ENCODE measurements at places on chromosomes 13 and 19. TPM values are rescaled to one million over a fixed set of nuclear protein-coding genes. Genes with fewer than 3 reads are reported as not detected.

The KANK3 gene
- total RNA-seq: 5.3 TPM

The IGFL3 gene
- not detected for total RNA-seq

The TYROBP gene
- not detected for total RNA-seq

The SLC25A42 gene
- 3.6 TPM for total RNA-seq

The IGLON5 gene
- total RNA-seq: 42.3 TPM

The APOC1 gene
- total RNA-seq: 78.1 TPM

The SEMA6B gene
- 38.7 TPM for total RNA-seq

The ZNF20 gene
- 5.7 TPM for total RNA-seq

The NFIC gene
- total RNA-seq: 5.6 TPM

The ZNF554 gene
- 5.9 TPM for total RNA-seq

The C5AR1 gene
- total RNA-seq: 1.8 TPM

The NFKBIB gene
- 33.8 TPM for total RNA-seq

The DCLK1 gene
- total RNA-seq: 36.2 TPM

GRCh38 chr13:104683789-104684188 is 1617.6 kb upstream of the SLC10A2 start:
- no peak for DNase-seq

DNA sequence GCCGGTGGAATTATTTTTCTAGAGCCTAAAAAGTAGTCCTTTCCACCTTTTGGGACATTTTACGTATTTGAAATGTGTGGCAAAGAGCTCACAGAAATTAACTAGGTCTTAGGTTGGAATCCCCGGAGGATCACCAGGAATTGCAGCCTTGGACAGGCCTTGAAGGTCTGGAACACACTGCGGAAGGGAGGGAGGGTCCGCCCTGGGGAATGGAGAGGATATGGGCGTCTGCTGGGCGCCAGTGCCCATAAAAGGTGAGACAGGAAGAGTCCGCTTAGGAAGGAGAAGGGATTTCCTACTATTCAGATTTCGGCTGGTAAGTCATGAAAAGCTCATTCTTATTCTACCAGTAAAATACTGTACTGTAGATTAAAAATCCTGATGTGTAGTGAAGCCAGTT is 111.9 kb downstream of the COL4A2 start:
- no peak for DNase-seq

GRCh38 chr13:73873940-73874830 is 260.0 kb downstream of the KLF12 start:
- no peak for DNase-seq

GRCh38 chr13:49356223-49356622 is 87.6 kb downstream of the CAB39L start:
- DNase-seq: no peak

DNA sequence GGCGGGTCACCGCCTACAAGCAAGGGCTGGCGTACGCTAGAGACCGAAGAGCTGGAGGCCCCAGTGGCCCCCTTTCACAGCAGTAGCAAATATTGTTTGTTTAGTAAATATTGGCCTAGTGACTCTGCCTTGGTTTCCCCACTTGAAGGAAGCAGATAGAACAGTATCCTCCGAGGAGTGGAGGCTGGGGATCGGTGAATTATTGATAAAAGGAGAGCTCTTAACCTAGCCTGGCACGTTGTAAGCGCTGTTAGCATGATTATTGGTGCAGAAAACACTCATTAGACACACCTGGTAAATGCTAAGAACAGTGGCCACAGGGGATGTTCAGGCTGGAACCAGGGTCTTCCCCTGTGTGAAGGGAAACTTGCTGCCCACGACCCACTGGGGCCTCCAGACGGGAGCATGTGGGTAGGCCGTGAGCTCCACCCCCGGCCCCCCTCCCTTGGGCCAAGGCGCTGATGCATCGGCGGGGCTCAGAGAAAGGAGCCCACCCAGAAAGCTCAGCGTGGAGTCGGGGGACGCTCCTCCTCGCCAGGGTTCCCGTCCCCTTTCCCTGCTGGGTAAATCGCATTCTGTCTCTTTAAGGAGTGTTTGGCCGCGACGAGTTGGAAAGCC is 2.3 kb downstream of the IER2 start:
- DNase-seq: no peak

DNA sequence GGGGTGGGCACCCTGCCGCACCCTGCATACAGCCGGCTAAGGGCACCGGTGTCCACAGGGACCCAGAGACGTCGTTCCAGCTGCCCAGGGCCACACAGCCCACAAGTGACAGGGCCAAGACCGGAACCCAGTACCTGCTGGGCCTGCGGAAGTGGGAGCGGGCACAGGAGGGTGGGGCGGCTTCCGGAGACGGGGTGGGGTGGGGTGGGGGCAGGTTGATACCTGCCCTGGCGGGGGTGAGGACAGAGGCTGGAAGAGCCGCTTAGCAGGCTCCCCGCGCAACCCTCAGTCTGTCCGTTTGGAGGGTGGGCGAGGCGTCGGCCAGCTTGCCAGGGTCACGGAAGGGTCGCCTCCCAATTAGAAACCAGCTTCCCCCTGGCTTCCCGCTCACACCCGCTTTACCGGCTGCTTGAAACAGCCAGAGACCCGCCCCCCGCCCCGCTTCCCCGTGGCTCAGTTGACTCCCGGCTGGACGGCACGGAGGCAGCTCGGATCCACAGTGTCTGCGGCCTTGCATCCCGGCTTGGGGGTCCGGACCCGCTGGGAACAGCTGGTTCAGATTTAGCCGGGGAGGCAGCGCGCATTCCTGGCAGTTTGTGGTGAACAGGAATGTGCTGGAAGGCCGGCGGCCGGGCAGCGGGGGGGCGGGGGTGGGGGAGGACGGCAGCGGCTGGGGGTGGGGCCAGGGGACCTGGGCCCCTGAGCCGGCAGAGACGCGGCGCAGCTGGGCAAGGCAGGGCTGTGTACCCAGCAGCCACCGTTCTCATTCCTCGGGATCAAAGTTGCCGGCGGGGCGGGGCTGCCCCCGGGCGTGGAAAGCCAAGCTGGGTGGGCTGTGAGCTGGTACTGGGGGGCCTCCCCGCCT is 1.9 kb downstream of the CNN2 start:
- DNase-seq: peak; percentile 77

DNA sequence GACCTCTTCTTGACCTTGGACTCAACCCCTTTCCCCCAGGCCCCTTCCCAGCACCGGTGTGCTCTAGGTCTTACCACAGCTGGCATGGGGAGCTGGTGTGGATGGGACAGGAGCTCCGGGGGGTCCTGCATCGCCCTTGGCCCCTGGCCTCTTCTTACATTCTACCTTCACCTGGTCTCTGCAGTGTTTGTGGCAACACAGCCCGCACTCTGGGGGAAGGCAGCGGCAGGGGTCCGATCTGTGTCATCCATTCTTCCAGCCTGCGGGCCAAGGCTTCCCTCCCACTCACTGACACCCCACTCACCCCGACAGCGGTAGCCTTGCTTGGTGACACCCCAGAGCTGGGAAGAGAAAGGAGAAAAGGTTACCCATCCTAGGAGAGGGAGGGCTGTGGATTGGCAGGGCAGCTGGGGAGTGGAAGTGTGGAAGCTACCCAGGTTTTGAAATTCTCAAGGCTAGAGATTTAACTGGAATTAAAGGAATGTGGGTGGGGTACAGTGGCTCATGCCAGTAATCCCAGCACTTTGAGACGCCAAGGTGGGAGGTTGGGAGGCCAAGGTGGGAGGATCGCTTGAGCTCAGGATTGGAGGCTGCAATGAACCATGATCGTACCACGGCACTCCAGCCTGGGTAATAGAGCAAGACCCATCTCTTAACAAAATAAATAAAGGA is 8.3 kb downstream of the FAM98C start:
- no peak for DNase-seq

DNA sequence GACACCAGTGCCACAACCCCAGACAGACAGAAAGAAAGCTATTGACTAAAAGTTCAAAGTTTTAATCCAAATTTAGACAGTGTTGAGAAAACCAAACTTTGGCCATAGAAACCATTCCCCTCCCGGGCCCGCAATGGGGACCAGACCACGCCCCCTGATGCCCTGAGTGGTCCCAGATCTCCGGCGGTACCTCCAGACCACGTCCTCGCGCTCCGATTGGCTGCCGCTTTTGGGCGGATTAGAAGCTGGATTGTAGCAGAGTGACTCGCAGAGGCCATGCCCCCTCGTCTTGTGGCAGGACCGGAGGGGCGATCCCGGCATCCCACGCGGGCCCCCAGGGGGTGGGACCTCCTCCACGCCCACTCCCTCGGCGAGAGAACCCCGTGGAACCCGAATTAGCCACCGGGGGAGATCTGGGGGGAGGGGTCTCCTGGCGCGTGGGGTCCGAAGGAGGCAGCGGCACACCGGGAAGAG is 797 bp upstream of the HSD17B14 start:
- peak; percentile 98 for DNase-seq

DNA sequence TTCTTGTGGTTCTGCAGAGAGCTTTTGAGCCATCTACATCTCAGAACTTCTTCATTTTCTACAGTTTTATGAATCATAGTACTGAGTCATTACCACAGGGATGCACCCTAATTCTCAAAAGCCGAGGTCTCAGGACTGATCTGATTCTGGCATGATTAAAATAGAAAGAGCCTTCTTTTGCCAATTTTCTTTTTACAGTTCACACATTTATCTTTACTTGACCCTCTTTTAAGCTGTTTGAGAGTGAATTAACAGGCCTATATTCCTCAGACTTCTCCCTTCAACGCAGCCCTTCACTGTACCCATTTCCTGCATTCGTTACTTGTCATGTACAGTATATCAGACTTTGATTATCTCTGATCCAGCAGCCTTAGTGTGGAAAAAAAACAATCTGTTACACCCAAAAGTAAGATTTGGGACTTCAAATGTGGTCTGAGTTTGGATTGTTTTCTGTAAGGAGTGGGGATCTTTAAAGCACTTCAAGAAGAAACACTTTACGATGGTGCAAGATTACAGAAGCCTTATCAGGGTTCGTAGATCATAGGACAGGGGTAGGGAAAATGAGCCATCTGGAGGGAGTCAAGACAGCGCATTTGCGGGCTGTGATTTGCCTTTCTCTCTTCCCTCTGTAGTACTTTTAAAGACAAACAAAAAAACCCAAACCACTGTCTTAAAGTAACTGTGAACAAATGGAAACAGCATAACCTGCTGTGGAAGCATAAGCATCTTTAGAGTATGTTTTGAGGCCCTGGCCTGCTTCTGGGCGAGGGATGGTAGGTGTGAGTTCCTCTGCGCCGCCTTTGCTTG is 15.3 kb upstream of the GPR183 start:
- no peak for DNase-seq

- DNase-seq: no peak
These were observed 6.7 kb downstream of the NAPSA start for GRCh38 chr19:50358483-50359327.

DNA sequence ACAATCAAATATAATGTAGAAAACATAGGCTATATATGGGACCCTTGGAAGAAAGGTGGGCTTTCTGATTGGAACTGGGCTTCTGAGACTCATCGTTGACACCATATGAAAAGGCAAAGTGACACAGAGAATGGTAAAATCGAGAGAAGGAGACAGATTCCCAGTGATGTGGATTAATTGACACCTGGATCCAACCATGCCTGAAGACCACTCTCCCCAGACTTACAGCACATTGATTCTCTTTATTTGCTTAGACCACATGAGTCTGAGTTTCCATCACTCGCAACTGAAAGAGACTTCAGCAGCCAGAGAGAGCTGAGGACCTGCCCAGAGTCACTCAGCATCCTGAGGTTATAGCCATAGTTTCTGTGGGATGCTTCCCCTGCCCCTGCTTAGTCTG is 6.0 kb downstream of the CYP4F11 start:
- no peak for DNase-seq

DNA sequence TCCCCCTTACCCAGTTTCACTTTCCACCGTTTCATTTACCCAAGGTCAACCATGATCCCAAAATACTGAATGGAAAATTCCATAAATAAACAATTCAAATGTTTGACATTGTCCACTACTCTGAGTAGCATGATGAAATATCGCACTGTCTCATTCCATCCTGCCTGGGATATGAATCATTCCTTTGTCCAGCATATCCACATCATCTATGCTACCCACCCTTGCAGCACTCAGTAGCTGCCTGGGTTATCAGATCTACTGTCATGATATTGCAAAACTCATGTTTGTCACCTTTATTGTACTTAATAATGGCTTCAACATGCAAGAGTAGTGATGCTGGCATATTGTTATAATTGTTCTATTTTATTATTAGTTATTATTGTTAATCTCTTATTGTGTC is 263.9 kb upstream of the NBEA start:
- no peak for DNase-seq

- peak; percentile 71 for DNase-seq
These were observed 16.2 kb downstream of the UNC13A start for GRCh38 chr19:17671906-17672305.

DNA sequence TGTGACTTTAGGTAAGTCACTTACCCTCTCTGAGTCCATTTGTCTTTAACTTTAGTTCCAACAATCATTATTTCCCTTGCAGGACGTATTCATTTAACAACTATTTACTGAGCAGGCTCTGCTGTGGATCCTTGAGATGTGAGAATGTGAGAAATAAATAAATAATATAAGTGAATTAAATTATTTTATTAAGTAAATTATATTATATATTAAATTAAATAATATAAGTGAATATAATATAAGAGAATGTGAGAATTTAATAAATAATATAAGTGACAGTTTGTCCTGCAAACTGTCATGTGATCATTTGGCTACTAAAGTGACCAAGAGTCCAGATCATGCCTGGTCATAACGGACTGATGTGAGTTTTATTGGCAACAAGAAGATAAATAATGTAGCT is 598 bp downstream of the OR2Z1 start:
- no peak for DNase-seq

- no peak for DNase-seq
These were observed 24.1 kb upstream of the MIR17HG start for GRCh38 chr13:91323349-91323748.

- no peak for DNase-seq
These were observed 26.6 kb upstream of the GSX1 start for GRCh38 chr13:27765650-27766049.

- no peak for DNase-seq
These were observed 6.0 kb upstream of the BSG start for GRCh38 chr19:566403-566802.

DNA sequence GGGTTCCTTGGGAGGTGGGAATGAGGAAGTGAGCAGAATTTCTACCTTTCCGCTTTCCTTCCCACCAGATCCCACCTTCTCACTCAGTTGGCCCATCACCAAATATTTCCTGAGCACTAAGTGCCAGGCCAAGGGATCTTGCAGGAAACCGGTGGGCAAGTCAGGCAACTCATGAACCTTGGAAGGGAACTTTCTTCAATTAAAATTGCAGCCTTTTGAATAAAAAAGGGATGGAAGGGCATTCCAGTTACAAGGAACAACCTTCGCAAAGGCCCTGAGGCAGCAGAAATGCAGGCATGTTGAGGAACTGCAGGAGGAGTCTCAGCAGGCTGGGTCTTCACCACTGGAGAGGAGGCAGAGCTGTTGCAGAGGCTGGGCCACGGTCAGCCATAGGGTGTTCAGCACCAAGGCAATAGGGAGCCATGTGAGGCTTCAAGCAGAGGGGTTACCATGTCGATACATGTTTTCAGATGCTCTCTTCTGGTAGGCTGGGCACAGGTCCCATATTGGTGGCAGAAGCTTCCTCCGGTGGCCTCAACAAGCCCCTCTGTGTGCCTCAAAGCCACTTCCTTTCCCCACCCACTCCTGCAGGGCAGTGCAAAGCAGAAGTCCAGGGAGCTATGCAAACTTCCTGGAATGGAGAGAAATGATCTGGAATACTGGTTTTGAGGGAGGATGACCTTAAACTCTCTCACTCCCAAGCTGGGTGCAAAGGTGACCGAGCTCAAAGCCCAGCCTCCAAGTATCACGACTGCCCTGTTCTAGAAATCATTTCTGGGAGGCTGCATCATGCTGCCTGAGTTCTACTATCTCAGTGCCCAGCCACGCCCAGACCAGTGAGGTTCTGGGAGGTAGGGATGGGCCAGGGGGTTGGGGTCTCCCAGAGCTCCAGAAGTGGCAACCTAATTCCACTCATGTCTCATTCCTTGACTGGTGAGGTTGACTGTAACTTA is at the start of gene FUT6:
Gene FUT6 (minus strand): TSS at position 638 of the 953 bp plus-strand sequence. CDS start 7,135 bp downstream, outside the sequence.
- DNase-seq: no peak

GRCh38 chr19:19444681-19445155 is 39.2 kb downstream of the GATAD2A start:
- no peak for DNase-seq
